Neural progenitor cell (in vitro differentiated cells): ENCODE measurements at places on chromosomes 16 and 17. TPM values are rescaled to one million over a fixed set of nuclear protein-coding genes. Genes with fewer than 3 reads are reported as not detected.

TMEM106A gene
- 1.7 and 2.4 TPM in 2 replicates for total RNA-seq

HOXB3 gene
- not detected in 2 replicates for total RNA-seq

OTOP2 gene
- not detected in 2 replicates for total RNA-seq

AGRP gene
- total RNA-seq, result not detected in 2 replicates

SSTR5 gene
- total RNA-seq, result not detected in 2 replicates

TMC8 gene
- 0.09 TPM in 1 of 2 replicates, not detected in the other for total RNA-seq

ERN1 gene
- total RNA-seq, result 2.4 and 4.3 TPM in 2 replicates

KRTAP4-1 gene
- total RNA-seq, result 0.12 TPM in 1 of 2 replicates, not detected in the other

CHST5 gene
- total RNA-seq, result 0.37 TPM in 1 of 2 replicates, not detected in the other

ADGRG3 gene
- total RNA-seq, result not detected in 2 replicates

RAB11FIP4 gene
- 10.2 and 19.1 TPM in 2 replicates for total RNA-seq

GGT6 gene
- not detected in 2 replicates for total RNA-seq

SLFN14 gene
- not detected in 2 replicates for total RNA-seq

TLCD3B gene
- total RNA-seq, result 2.4 and 9.0 TPM in 2 replicates

CETP gene
- total RNA-seq, result 0.28 TPM in 1 of 2 replicates, not detected in the other

CD300H gene
- not detected in 2 replicates for total RNA-seq

TGFB1I1 gene
- 0.09 TPM in 1 of 2 replicates, not detected in the other for total RNA-seq

MYH2 gene
- total RNA-seq, result 0.19 and 0.37 TPM in 2 replicates

MT1H gene
- total RNA-seq, result not detected in 2 replicates

PIK3R6 gene
- total RNA-seq, result not detected in 2 replicates

TMEM11 gene
- 17.3 and 20.9 TPM in 2 replicates for total RNA-seq

DYNLRB2 gene
- total RNA-seq, result not detected in 2 replicates

GRAP gene
- 0.46 TPM in 1 of 2 replicates, not detected in the other for total RNA-seq

CTRB2 gene
- total RNA-seq, result not detected in 2 replicates

CPHXL2 gene
- not detected in 2 replicates for total RNA-seq

PSME3 gene
- total RNA-seq, result 106 and 108 TPM in 2 replicates

P2RX1 gene
- not detected in 2 replicates for total RNA-seq

HAS3 gene
- 2.5 and 3.3 TPM in 2 replicates for total RNA-seq

NPIPA7 gene
- total RNA-seq, result 5.6 and 5.9 TPM in 2 replicates

ITGAX gene
- not detected in 2 replicates for total RNA-seq

KRT33B gene
- total RNA-seq, result not detected in 2 replicates

OTOA gene
- total RNA-seq, result 0.40 TPM in 1 of 2 replicates, not detected in the other

CACNG1 gene
- total RNA-seq, result not detected in 2 replicates

EFCAB13 gene
- 1.1 and 2.7 TPM in 2 replicates for total RNA-seq

SLC16A11 gene
- total RNA-seq, result not detected in 2 replicates

G6PC1 gene
- total RNA-seq, result not detected in 2 replicates

CCL4L2 gene
- not detected in 2 replicates for total RNA-seq

RCVRN gene
- total RNA-seq, result not detected in 2 replicates

KRT25 gene
- not detected in 2 replicates for total RNA-seq

KRT32 gene
- total RNA-seq, result not detected in 2 replicates

RAB37 gene
- total RNA-seq, result 1.5 and 4.3 TPM in 2 replicates

IL21R gene
- 0.53 TPM in 1 of 2 replicates, not detected in the other for total RNA-seq
